ENCODE measurements at places on chromosomes 16 and 17. TPM values are rescaled to one million over a fixed set of nuclear protein-coding genes. Genes with fewer than 3 reads are reported as not detected.

KRTAP2-3 gene
- not detected for total RNA-seq

PTGES3L gene
- not detected for total RNA-seq

KRT23 gene
- not detected for total RNA-seq

IST1 gene
- total RNA-seq: 378 TPM

FMNL1 gene
- 836 TPM for total RNA-seq

ABCC11 gene
- total RNA-seq: 0.30 TPM

RAC3 gene
- 2.2 TPM for total RNA-seq

BIRC5 gene
- 0.73 TPM for total RNA-seq

DPEP3 gene
- 1.00 TPM for total RNA-seq
